ENCODE measurements at places on chromosomes 11 and 22. TPM values are rescaled to one million over a fixed set of nuclear protein-coding genes. Genes with fewer than 3 reads are reported as not detected.

GRCh38 chr11:64207256-64208085 lies 950 bp downstream of the FERMT3 start:
- peak; percentile 63 for DNase-seq

EHBP1L1 gene
- 159 TPM for total RNA-seq

ZNF280B gene
- 0.88 TPM for total RNA-seq

DNA sequence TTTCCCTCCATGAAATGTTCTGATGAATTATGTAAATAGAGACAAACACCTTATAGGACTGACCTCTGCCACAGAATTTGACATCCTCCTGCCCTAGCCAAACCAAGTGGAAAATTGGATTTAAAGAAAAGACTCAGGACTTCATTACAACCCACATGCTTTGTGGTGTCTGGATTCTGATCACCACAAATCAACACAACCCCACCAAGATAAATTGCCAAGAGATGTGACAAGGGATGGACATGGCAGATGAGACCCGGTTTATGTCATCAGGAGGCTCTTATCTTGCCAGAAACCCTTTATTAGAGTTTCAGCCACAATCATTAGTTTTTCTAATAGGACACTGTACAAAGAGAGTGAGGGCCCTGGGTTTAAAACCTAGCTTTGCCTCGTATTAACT lies 57.9 kb upstream of the SLC6A5 start:
- no peak for DNase-seq

- DNase-seq = no peak
Measured at GRCh38 chr11:75598264-75598663, 36.2 kb downstream of the SERPINH1 start.

GRCh38 chr11:60241786-60242185 lies 1.2 kb downstream of the MS4A4E start:
- no peak for DNase-seq

OR4C11 gene
- not detected for total RNA-seq

DNA sequence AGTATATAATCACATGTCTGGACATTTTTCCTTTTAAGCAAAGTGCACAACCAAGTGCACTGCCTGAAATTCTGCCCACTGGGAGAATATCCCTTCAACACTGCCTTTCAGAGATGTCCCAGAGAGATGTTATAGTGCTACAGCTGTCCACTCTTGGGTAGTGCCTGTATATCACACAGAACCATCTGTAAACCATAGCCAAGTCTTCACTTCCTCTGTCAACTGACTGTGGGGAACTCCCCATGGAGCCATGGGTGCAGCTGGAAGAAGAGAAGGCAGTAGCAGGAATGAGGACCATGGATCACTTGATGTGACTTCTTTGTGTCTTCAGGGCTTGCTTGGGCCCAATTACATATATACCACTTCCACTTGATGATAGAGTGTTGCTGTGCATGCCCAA lies 44.6 kb upstream of the LIN7C start:
- DNase-seq = no peak
